Right ventricle myocardium superior (tissue), 1 donor: ENCODE measurements at places on chromosomes 1 and 21.

- DNase-seq: peak; percentile 85
Measured at GRCh38 chr1:204806943-204807687, 63.5 kb upstream of the NFASC start.

GRCh38 chr1:32332290-32333079 lies 3.5 kb downstream of the MARCKSL1 start:
- DNase-seq: peak; percentile 10

- no peak for DNase-seq
Measured at GRCh38 chr1:55382806-55383305, 167.7 kb upstream of the USP24 start.

GRCh38 chr1:21706151-21706835 lies 37.1 kb upstream of the RAP1GAP start:
- no peak for DNase-seq

DNA sequence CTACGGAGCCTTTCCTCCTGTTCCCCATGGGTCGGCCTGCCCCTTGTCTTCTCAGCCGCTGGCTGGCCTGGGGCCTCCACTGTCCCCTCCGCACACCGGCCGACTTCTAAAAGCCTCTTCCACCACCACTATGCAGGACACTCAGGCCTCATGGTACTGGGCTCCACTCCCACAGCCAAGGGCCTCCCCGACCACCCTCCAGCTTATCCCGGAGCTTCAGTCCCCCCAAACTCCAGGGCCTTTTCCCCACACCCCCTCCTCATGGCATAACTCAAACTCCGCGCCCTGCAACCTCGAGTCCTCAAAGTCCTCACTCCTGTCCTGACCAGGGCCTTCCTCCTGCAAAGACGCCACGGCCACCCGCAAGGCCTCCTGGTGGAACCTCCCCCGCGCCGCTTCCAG lies 2.0 kb downstream of the LRRC41 start:
- DNase-seq: no peak
